ENCODE measurements at places on chromosomes 3 and 15. TPM values are rescaled to one million over a fixed set of nuclear protein-coding genes. Genes with fewer than 3 reads are reported as not detected.

GRCh38 chr3:44954962-44955361, 21.0 kb downstream of the ZDHHC3 start:
- H3K27me3 ChIP-seq = no peaks in the 10 kb centered on the region
- H3K4me3 ChIP-seq = no peak overlapping the region
- H3K27ac ChIP-seq = no peak overlapping the region
- peaks cover 9% of the 10 kb centered on the region for H3K36me3 ChIP-seq
- DNase-seq = no peak

GRCh38 chr15:35427091-35427490, 118.9 kb downstream of the DPH6 start:
- H3K27me3 ChIP-seq = no peaks in the 10 kb centered on the region
- no peak for DNase-seq
- H3K4me1 ChIP-seq = no peaks in the 10 kb centered on the region
- no peak overlapping the region for H3K4me3 ChIP-seq
- no peaks in the 10 kb centered on the region for H3K36me3 ChIP-seq
- H3K27ac ChIP-seq = no peak overlapping the region

GRCh38 chr15:45637552-45638033, 2.8 kb downstream of the SQOR start:
- peak overlapping the region; percentile 95 for H3K27ac ChIP-seq
- H3K27me3 ChIP-seq = no peaks in the 10 kb centered on the region
- DNase-seq = peak; percentile 75
- peaks cover 40% of the 10 kb centered on the region for H3K36me3 ChIP-seq
- H3K4me1 ChIP-seq = peaks cover 62% of the 10 kb centered on the region
- H3K4me3 ChIP-seq = peak overlapping the region; percentile 100

GRCh38 chr3:164748626-164749025, 329.7 kb downstream of the SI start:
- H3K36me3 ChIP-seq = no peaks in the 10 kb centered on the region
- H3K27me3 ChIP-seq = no peaks in the 10 kb centered on the region
- H3K4me1 ChIP-seq = no peaks in the 10 kb centered on the region
- H3K27ac ChIP-seq = no peak overlapping the region
- DNase-seq = no peak

GRCh38 chr3:153158961-153159735, 2.9 kb upstream of the RAP2B start:
- peaks cover 15% of the 10 kb centered on the region for H3K36me3 ChIP-seq
- peaks cover 14% of the 10 kb centered on the region for H3K4me1 ChIP-seq
- DNase-seq = no peak
- H3K4me3 ChIP-seq = peak overlapping the region; percentile 99

DNA sequence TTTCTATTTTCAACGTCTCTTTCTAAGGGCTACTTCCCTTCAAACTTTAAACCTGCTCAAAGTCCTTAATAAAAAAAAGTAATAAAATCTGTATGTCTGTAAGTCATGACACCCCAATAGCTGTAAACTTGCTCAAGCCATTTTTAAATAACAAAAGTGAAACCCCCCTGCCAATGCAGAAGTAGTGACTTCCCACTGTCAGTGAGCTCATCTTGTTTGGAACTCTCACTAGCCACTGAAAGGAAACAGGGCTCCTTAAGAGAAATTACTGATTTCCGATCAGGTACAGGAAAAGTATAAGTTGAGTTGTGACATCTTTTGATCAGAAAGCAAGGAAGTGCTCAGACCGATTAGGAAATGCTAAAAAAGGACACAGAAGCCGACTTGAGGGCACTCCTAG, 27.6 kb upstream of the GPR171 start:
- H3K27ac ChIP-seq = peak overlapping the region; percentile 68
- DNase-seq = no peak
- no peaks in the 10 kb centered on the region for H3K27me3 ChIP-seq
- H3K36me3 ChIP-seq = peaks cover 6% of the 10 kb centered on the region

- peaks cover 12% of the 10 kb centered on the region for H3K27me3 ChIP-seq
- DNase-seq = no peak
- no peaks in the 10 kb centered on the region for H3K4me1 ChIP-seq
- H3K4me3 ChIP-seq = no peak overlapping the region
Observed at GRCh38 chr3:160607826-160608225, 42.5 kb upstream of the KPNA4 start.

DNA sequence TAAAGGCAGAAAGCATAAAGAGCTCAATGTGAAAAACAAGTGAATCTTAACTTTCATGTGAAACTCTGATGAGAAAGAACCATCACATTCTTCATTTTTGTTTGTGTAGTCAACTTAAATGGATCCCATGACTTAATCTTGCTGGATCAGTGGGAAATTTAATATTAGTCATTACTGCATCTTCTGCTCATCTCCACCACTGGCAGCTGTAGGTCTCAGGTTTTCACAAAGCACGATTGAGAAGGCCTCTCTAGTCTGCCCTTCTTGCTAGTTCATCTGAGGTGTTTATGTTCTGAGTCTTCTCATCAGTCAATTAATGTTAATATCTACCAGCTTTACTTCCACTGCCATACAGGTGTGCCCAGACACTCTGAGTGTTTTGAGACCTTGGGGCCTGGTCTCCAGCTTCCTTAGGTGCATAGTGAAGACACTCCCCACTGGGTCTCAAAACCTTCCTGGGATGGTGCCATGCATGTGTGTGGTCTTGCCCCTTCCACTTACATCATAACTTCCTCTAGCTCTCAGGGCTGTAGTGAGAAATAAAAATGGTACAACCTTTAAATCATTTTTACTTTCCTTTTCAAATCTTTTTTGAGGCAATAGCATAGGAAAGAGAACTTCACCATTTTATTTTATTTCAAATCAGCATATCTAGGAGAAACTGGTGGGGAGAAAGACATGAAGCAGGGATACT, 421.6 kb upstream of the CBLB start:
- peaks cover 8% of the 10 kb centered on the region for H3K4me1 ChIP-seq
- H3K27ac ChIP-seq = no peak overlapping the region
- H3K36me3 ChIP-seq = peaks cover 16% of the 10 kb centered on the region
- no peak for DNase-seq
- H3K27me3 ChIP-seq = no peaks in the 10 kb centered on the region

GRCh38 chr3:72177075-72178050, 392.4 kb upstream of the PROK2 start:
- H3K4me3 ChIP-seq = no peak overlapping the region
- H3K27ac ChIP-seq = no peak overlapping the region
- no peaks in the 10 kb centered on the region for H3K36me3 ChIP-seq

DNA sequence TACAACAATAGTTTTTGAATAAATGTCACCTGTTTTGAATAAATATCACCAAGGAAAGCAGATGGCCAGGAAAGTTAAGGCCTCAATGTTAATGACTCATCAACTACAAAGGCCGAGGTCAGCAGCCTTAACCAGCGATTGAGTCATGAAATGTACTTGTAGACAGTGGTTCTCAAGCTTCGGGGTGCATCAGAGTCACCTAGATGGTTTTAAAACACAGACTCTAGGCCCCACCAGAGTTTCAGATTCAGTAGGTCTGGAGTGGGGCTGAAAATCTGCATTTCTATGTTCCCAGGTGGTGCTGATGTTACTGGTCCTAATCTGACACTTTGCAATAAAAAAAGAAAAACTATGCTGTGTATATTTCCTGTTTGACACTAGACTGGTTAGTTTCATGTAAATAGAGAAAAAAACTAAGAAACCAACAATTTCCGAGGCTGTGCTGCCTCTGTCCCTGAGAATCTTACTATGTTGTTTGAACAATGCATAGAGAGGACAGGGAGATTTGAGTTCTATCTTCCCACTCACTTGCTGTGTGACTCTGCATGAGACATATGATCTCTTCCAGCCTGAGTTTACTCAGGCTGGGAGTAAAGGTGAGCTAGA, 9.8 kb downstream of the RAB27A start:
- no peaks in the 10 kb centered on the region for H3K27me3 ChIP-seq
- peak; percentile 84 for DNase-seq
- peak overlapping the region; percentile 61 for H3K4me3 ChIP-seq
- peak overlapping the region; percentile 99 for H3K27ac ChIP-seq
- H3K36me3 ChIP-seq = peaks cover 52% of the 10 kb centered on the region

DNA sequence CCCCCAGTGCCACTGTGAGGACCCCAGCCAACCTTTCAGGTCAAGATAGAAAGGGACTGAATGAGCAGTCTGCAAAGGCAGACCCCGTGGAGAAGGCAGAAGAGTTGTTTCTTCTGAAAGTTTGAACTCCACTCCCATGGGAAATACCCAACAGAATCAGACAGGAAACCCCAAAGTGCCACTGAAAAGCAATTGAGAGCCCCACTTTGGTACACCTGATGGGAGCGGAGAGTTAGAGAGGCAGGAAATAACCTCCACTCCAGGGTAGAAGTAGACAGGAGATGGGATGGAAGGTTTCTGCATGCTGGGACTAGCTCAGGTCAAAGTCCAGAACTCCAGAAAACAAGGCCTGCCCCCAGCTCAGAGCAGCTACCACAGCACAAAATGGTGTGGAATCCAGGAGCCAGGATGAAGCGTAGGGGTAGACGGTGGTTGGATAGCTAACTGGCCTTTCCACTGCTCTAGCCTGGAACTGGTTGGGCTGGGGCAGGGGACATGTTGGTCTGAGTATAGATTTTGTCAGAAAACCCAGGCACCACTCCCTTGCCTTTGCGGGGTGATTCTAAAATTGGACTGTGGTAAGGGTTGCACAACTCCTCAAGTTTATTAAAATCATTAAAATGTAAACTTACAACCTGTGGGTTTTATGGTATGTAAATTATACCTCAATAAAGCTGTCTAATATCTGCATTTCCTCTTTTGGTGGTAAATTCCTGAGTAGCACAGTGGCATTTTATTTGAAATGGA, 1.9 kb upstream of the RAB43 start:
- no peaks in the 10 kb centered on the region for H3K27me3 ChIP-seq
- H3K4me1 ChIP-seq = peaks cover 34% of the 10 kb centered on the region
- no peak for DNase-seq
- peak overlapping the region; percentile 35 for H3K27ac ChIP-seq
- H3K36me3 ChIP-seq = peaks cover 16% of the 10 kb centered on the region

DNA sequence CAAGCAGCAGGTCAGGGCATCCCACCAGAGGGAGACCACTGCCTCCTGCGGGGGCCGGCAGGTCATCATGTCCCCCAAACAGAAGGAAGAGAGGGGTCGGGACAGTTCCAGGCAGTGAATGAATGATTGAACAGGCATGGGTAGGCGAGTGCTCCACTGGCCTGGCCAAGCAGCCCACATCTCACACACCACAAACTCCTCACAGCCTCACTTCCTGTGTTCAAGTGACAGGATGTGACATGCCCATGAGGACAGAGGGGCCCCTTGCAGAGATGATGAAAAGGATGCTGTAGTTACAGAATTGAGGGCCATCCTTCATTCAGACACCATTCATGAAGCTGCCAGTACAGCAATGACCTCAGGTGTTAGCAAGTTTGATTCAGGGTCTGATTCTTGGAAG, 3.7 kb downstream of the IQSEC1 start:
- peaks cover 9% of the 10 kb centered on the region for H3K27me3 ChIP-seq
- H3K4me1 ChIP-seq = peaks cover 45% of the 10 kb centered on the region
- peak overlapping the region; percentile 97 for H3K27ac ChIP-seq
- peaks cover 7% of the 10 kb centered on the region for H3K36me3 ChIP-seq
- H3K4me3 ChIP-seq = peak overlapping the region; percentile 63
- DNase-seq = peak; percentile 92

GRCh38 chr3:122893282-122893681, 98.4 kb downstream of the SLC49A4 start:
- peaks cover 31% of the 10 kb centered on the region for H3K27me3 ChIP-seq
- H3K4me1 ChIP-seq = peaks cover 31% of the 10 kb centered on the region
- H3K4me3 ChIP-seq = no peak overlapping the region
- H3K36me3 ChIP-seq = no peaks in the 10 kb centered on the region

DNA sequence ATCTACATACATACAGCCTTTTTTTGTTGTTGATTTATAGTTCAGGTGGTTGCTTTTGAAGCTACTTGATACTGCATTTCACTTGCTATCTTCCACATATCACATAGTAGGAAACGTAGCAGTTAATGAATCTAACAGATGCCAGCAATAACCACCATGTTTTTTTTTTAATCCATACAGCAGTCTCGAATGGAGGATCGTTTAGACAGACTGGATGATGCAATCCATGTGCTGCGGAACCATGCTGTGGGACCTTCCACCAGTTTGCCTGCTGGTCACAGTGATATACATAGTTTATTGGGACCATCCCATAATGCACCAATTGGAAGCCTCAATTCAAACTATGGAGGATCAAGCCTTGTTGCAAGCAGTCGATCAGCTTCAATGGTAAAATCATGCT, 123.2 kb upstream of the CGNL1 start:
- H3K4me1 ChIP-seq = no peaks in the 10 kb centered on the region
- no peaks in the 10 kb centered on the region for H3K27me3 ChIP-seq
- no peak for DNase-seq
- no peak overlapping the region for H3K27ac ChIP-seq
- peaks cover 3% of the 10 kb centered on the region for H3K36me3 ChIP-seq

- no peak for DNase-seq
- H3K4me3 ChIP-seq = no peak overlapping the region
- no peaks in the 10 kb centered on the region for H3K4me1 ChIP-seq
Observed at GRCh38 chr3:127091376-127091775, 101.6 kb upstream of the PRR23E start.

DNA sequence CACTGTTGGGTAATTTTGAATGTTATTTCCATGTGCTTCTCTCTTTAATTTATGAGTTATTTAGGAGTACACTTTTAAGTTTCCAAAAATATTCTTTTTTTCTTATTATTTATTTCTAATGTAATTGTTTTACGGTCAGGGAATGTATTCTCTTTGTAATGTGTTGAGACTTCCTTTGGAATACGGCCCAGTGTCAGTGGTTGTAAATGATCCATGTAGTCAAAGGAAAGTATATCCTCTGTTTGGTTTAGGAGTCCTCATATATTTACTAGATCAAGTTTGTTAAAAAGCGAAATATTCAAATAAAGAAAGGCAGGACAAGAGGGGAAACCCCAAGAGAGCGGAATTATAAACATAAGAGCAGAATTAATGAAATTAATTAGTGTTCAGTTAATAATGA, 49.0 kb upstream of the ADGRG7 start:
- no peaks in the 10 kb centered on the region for H3K36me3 ChIP-seq
- H3K27me3 ChIP-seq = no peaks in the 10 kb centered on the region
- no peak overlapping the region for H3K4me3 ChIP-seq
- DNase-seq = no peak
- H3K27ac ChIP-seq = no peak overlapping the region

DNA sequence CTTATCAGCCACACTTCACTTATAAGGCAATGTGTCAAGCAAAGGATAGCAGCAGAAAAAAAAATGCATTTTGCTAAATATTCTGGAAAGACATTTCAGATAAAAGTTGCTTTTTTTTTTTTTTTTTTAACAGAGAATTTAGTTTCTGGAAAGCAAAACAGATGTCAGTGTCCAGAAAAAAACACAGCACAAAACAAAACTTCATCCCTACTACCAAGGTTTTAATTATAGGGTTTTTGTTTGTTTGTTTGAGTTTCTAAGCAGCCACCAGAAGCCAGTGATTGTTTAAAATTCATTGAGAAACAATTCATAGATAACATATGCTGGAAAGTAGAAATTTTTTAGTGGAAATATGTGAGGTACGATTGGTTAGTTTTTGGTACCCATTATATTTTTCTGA, 1202.7 kb downstream of the OTOL1 start:
- no peaks in the 10 kb centered on the region for H3K4me1 ChIP-seq
- no peaks in the 10 kb centered on the region for H3K27me3 ChIP-seq
- no peak overlapping the region for H3K27ac ChIP-seq
- DNase-seq = no peak
- H3K4me3 ChIP-seq = no peak overlapping the region

- H3K36me3 ChIP-seq = no peaks in the 10 kb centered on the region
- H3K27me3 ChIP-seq = no peaks in the 10 kb centered on the region
- no peak overlapping the region for H3K4me3 ChIP-seq
- no peaks in the 10 kb centered on the region for H3K4me1 ChIP-seq
- DNase-seq = no peak
Observed at GRCh38 chr3:4045756-4046155, 246.5 kb downstream of the LRRN1 start.

The MEX3B gene
- total RNA-seq = 0.73 TPM

The SI gene
- total RNA-seq = not detected

The LEO1 gene
- 34.9 TPM for total RNA-seq

The GNAI2 gene
- total RNA-seq = 450 TPM

The GJD2 gene
- total RNA-seq = not detected

The CLDN16 gene
- not detected for total RNA-seq

The TMC3 gene
- not detected for total RNA-seq

The RPUSD2 gene
- total RNA-seq = 17.6 TPM

The PLIN1 gene
- 0.12 TPM for total RNA-seq
